ENCODE measurements at places on chromosomes 16 and 17.

- no peak for DNase-seq
Measured at GRCh38 chr16:27780468-27781194, 230.7 kb downstream of the KATNIP start.

GRCh38 chr17:6666077-6666521 lies 14.5 kb downstream of the C17orf100 start:
- DNase-seq = peak; percentile 81

DNA sequence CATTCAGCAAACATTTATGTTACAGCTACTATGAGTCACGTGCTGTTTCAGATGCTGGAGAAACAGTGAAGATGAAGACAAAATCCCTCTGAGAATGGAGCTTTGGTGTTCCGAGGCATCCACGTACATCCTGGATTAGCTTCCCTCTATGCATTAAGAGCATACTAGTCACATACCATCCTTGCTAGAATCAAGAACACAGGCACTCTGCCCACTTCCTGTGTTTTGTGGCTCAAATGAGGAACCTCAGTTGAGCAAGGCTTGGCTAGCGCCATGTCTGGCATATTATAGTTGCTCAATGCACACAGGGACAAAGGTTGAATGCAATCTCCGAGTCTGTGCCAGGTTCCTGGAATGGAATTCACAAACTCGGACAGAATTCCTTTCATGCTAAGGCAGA lies 297.5 kb downstream of the XYLT1 start:
- peak; percentile 34 for DNase-seq

- DNase-seq = peak; percentile 8
Measured at GRCh38 chr17:36755586-36755985, 154.2 kb downstream of the MRM1 start.

GRCh38 chr17:2849327-2849670 lies 53.1 kb downstream of the RAP1GAP2 start:
- no peak for DNase-seq

DNA sequence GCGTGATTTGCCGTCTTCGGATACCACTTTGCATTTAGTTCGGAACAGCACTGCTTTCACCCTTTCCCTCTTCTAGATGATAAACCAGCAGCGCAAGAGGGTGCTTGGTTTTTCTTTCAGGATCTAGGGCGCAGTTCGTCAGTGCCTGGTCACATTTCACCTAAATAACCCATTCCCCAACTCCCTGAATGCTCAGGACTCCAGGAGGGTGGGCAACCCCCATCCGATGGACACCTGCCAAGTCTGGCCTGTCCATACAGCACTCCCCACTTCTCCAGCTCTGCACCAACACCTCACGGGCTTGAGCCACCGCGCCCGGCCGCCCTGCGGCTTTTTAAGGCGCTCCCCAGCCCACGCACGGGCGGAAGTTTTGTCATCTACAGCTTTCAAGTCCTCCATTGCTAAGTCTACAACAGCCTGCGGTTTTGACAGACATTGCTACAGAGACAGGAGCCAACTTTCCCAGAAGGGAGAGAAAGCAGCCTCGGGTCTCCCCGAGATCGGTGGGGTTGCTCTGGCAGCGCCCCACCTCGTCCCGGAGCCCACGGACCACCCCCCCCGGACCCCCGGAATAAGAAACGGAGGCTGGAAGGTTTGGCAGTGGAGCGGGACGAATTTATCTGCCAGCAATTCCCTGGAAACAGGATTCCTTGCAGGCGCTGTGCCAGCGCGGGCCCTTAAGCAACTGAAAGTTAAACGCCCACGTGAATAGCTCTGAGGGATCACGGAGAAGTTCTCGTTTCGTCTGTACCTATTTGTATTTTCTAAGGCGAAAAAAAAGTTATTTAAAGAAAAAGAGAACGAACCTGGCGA lies 38.6 kb upstream of the SLFN13 start:
- peak; percentile 69 for DNase-seq

DNA sequence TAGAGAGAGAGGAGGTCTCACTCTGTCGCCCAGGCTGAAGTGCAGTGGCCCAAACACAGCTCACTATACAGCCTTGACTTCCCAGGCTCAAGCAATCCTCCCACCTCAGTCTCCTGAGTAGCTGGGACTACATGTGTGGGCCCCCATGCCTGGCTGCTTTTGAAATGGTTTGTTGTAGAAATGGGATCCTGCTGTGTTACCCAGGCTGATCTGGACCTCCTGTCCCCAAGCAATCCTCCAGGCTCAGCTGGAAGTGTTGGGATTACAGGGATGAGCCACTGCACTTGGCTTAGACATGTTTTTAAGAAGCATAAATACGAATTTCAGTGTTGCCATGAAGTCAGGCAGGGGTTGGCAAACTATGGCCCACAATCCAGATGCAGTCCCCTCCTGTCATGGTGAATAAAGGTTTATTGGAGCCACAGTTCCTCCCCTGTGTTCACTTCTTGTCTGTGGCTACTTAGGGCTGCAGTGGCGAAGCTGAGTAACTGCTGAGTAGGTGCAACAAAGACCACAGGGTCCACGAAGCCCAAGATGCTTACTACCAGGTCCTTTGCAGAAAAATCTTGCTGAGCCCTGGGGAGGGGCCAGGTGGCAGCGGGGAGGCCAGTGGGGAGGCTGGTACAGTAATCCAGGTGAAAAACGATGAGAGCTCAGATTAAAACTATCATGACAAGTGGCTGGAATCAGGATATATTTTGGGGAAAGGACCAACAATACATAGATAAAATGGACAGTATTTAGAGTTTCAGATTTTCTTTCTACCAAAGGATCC lies 35.2 kb downstream of the TNFRSF13B start:
- no peak for DNase-seq

- no peak for DNase-seq
Measured at GRCh38 chr16:6229186-6229585, 1103.5 kb upstream of the RBFOX1 start.

GRCh38 chr17:3575511-3575910 lies 17.9 kb upstream of the TRPV3 start:
- DNase-seq = peak; percentile 40

GRCh38 chr16:30924076-30924912 lies 922 bp downstream of the FBXL19 start:
- DNase-seq = no peak

DNA sequence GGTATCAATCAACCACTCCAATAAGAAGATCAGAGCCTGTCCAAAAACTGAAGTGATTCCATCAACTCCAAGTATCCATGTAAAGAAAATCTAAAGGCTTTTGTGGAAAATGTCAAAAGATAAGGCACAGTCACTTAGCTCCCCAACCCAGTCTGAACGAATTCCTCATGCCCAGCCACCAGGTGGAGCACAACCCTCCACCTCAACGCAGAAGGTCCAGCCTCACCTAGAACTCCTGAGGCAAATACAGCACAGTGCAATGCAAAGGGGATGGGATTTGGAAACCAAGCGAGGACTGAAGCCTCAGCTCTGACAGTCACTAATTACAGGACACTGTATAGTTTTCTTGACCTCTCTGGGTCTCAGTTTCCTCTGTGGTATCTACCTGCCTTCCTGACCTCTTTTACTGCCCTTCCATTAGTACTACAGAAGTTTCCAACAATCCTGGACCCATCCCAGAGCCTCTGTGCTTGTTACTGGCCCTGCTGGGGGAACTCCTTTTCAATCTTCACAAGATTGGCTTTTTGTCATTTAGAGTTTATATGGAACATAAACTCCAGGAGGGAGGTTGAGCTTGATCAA lies 2.0 kb downstream of the NCBP3 start:
- DNase-seq = peak; percentile 45
